Activated naive CD4-positive, alpha-beta T cell (primary cell): ENCODE measurements at places on chromosomes 3 and 15.

DNA sequence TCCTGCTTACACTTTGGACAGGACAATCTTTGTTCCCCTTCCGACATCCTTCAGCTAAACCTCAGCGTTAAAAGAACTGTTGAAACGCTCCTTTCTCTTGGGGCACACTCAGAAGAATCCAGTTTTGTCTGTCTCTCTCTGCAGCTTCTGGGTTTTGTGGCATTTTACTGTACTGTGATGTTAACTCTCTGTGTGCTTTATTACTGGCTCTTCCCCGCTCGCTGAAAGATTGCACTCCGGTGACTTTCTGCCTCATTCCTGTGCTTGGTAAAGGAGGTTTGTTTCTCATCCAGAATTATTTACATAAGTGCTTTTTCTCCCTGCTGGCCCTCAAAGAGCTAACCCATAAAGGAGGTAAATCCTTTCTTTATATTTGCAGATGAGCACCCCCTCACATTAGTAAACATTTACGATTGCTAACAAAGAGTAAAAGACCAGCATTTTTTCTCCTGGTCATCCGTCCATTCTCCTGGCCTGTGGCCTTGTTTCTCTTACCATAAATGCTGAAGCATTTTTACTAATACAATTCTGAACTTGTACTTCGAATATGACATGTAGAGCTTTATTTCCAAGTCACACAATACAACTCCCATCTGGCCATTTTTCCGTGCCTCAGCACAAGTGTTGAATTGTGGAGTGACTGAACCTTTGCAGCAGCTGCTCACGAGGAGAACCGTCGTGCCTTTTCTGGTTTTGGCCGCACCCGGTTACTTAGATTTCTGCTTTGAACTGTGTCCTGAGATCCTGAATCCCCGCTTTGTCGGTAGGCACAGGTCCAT, 69.3 kb upstream of the RPL35A start:
- DNase-seq = no peak

- DNase-seq = no peak
These were observed 6.0 kb downstream of the RAB27A start for GRCh38 chr15:55283379-55284147.

DNA sequence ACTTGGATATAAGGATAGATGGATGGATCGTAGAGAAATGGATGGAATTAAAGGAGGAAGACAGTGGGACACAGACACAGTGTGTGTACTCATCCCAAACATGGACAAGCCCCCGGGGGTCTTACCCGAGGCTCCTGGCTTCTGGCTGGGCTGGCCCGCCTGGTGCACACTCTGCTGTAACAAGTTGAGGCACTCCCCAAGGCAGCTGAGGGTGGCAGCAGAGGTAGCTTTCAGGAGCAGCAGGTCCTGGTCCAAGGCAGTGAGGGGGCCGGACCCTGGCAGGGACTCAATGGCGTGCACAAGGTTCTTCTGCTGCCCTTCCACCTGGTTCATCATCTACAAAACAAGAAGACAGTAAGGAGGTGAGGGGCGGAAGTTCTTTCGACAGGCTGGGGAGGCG, 215.1 kb downstream of the STT3B start:
- no peak for DNase-seq

GRCh38 chr3:131192701-131193100, 166.0 kb downstream of the NEK11 start:
- DNase-seq = no peak

DNA sequence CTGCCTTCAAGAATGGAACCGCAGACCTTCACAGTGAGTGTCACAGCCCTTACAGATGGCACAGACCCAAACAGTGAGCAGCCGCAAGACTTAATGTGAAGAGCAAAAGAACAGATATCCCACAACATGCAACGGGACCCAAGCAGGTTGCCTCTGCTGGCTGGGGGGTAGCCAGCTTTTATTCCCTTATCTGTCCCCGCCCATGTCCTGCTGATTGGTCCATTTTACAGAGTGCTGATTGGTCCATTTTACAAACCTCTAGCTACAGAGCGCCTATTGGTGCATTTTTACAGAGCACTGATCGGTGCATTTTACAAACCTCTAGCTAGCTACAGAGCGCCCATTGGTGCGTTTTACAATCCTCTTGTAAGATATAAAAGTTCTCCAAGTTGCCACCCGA, 102.0 kb upstream of the IGF1R start:
- DNase-seq = no peak

GRCh38 chr3:141346007-141346406, 22.3 kb upstream of the ZBTB38 start:
- no peak for DNase-seq

DNA sequence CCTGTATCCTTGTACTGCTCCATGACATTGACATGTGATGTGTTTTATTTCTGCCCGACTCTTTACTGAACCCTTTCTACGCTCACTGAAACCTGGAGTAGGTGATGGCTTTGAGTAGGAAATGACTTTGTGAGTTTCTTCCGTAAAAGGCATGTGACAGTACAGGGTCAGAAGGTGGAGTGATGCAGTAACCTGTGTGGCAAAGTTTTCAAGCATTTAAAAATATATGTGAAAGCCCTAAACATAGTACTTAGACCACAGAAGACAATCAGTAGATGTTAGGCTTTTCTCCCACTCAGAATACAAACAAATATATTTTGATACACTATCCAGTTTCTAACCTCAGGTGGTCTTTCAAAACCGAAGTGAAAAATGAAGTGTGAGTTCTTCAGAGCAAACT, 31.3 kb upstream of the SACM1L start:
- DNase-seq = no peak

GRCh38 chr15:33586786-33587697, 276.3 kb downstream of the RYR3 start:
- DNase-seq = no peak

DNA sequence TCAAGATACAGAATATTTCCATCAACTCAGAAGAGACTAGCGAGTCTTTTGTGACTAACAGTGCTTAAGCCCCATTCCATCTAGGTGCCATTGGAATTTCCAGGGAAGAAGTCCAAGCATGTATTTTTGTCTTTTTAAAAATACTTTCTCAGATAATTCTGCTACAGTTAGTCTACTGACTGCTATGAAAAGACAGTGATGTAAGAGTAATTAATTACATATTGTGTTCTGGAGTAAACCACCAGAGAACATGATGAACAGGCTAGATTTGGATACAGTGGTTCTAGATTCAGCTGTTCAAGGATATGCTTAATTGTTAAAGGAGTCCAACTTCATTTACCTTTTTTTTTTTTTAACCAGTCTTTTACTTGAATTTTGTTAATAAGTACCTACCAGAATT, 34.8 kb upstream of the PAK6 start:
- DNase-seq = no peak

- DNase-seq = no peak
These were observed 214.2 kb upstream of the PROK2 start for GRCh38 chr3:71998995-71999673.

- DNase-seq = no peak
These were observed 3.0 kb downstream of the MYL3 start for GRCh38 chr3:46860017-46860809.

GRCh38 chr15:71226536-71227455, 111.5 kb downstream of the THSD4 start:
- DNase-seq = no peak

GRCh38 chr3:168974617-168975403, 688.7 kb downstream of the MECOM start:
- DNase-seq = no peak

DNA sequence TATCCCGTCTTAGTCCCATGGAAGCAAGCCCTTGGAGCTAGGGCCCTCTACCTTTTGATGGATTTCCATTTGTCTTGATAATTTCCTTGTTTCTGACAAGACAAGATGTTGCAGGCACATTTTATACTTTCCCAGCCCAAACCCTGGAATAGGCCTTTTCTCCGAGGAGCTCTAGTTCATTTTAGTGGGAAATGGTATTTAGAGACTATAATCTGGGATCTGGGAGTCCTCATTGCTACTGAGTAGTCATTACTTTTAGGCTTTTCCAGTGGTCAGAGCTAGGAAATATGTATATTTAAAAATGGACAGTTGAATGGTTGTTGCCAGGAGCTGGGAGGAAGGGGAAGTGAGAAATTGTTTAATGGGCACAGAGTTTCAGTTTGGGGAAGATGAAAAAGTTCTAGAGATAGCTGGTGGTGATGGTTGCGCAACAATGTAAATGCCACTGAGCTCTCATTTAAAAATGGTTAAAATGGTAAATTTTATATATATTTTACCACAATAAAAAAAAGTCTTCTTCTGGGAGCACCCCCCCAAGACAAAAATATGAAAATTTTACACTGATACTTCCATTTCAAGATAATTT, 31.6 kb downstream of the MLH1 start:
- no peak for DNase-seq

DNA sequence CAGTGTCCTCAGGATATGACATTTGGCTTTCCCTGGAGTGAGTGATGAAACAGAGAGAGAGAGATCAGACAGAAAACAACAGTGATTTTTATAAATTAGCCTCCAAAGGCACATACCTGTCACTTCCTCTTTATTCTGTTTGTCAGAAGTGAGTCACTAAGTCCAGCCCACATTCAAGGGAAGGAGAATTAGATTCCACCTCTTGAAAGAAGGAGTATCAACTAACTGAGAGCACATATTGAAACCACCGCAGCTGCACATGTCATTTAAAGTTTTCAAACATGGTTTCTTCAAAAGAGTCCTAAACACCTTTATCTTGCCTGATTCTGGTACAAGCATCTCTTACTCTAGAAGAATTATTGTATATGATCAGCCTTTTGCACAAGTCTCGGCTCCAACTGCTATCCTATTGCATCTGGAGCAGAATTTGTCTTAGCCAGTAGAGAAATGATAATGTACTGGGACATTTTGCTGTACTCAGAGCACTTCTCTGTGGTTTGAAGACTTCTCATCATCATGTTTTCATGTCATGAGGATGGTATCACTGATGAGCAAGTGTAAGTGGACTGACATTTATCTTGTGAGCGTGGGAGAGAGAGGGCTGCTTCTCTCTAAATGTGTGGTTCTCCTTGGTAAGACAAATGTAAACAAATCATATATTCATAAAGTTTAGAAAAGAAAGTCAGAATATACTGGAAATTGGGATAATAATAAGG, 338.9 kb upstream of the CFAP20DC start:
- no peak for DNase-seq

DNA sequence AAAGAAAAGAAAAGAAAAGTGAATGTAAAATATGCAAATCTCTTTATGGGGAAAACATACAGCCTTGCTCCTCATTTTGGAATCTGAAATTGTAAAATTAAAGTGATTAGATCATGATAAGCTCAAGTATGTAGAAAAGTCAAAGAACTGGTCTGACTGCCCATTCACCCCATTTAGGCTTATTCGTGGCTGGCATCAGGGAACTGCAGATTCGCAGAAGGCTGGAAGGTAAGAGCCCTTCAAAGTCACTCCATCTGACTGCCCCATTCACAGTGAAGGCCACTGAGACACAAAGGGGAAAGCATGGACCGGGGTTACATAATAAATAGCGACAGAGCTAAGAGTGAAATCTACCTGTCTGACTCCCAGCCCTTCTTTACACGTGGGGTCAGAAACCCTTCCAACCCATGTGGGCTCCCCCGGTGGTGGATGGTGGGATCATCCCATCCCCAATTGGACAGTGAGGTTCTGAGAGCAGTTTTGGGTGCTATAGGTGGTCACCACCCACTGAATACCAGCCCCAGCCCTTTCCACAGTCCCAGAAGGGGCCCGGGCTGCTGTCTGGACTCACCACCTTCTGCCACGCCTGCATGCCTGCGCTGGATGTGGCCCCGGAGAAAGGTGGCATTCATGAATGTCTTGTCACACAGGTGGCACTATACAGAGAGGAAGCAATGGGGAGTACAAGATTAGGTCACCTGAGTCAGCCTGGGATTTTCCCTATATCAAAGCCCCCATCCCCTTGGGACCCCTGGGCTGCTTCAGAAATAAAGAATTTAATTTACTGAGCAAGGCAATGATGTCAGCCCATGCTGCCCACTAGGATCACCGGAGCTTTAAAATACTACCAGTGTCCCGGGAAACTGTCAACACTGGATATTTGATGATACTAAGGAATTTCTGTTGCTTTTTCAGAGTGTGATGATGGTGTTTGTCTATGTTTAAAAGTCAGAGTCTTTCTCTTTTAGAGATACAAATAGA, 17.9 kb downstream of the DZIP1L start:
- no peak for DNase-seq

DNA sequence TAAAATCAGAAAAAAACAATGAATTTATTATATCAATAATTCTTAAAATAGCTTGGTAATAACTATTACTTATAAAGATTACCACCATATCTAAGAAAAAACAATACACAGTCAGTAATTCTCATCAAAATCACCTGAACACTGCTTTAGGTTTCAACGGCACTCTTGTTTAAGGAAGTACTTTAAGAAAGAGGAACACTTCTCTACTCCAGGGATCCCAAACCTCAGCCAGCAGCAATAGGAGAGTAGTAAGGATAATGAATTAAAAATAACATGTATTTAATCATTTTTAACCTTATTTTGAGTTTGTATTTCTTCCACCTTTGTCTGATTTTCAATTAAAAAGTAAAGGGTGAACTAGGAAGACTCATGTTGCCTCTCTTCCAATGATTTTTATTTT, 494.0 kb upstream of the NR2F2 start:
- DNase-seq = no peak

- DNase-seq = no peak
These were observed 291.7 kb downstream of the SUCLG2 start for GRCh38 chr3:67362686-67363085.

GRCh38 chr3:79392479-79392878, 375.3 kb downstream of the ROBO1 start:
- DNase-seq = no peak
